Epithelial cell of esophagus (primary cell): ENCODE measurements at places on chromosomes 16 and 17.

DNA sequence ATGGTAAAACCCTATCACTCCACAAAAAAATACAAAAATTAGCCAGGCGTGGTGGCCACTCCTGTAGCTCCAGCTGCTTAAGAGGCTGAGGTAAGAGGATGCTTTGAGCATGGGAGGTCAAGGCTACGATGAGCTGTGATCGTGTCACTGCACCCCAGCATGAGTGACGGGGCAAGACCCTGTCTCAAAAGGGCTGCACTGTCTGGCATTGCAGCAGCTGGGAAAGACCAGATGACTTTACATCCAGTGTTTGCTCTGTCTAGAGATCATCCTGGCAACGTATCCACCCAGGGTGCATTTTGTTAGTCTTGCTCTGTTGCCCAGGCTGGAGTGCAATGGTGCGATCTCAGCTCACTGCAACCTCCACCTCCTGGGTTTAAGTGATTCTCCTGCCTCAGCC is 52.0 kb downstream of the MRM3 start:
- DNase-seq = no peak

- DNase-seq = peak; percentile 26
These were observed 1.6 kb downstream of the MIEF2 start for GRCh38 chr17:18262111-18262510.

DNA sequence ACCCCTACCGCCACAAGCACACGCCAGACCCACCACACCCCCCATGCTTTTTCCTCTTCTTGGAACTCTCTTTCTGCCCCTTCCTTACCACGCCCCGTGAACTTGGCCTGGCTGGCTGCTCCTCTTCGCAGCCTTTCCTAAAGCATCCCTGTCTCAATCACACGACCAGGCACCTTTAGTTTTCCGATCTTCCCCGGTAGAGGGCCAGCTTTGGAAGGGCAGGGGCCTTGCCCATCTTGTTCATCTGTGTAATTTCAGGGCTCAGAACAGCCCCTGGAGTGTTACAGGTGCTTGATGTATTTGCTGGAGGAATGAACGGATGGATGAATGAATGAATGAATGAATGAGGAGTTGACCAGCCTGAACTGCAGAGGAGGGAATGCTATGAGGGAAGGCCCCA is 3.7 kb downstream of the SPPL2C start:
- no peak for DNase-seq

DNA sequence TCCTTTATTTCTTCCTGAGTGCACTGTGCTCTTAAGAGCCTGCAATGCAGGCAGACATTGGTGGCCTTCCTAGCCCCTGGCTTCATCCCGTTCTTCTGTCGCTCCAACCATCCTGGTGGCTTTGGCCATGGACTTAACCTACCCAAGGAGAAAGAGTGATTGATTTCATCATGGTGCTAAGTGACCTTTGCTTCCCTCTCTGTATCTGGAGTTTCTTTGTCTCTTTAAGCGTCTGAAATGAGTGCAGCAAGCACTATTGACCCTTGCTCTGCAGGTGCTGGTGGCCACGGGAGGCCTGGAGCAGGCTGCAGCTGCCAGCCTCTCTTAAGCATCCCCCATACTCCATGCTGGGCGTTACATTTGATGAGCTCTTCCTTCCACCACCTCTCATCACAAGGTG is 60.5 kb downstream of the RAP1GAP2 start:
- no peak for DNase-seq

- no peak for DNase-seq
These were observed 140.3 kb upstream of the ERCC4 start for GRCh38 chr16:13779676-13780075.

- no peak for DNase-seq
These were observed 11.0 kb upstream of the SEC14L1 start for GRCh38 chr17:77129568-77130301.
